ENCODE measurements at places on chromosomes 5 and 9. TPM values are rescaled to one million over a fixed set of nuclear protein-coding genes. Genes with fewer than 3 reads are reported as not detected.

SKP2 gene
- 39.7 TPM for polyA plus RNA-seq

PFN3 gene
- polyA plus RNA-seq, result not detected

SPATA6L gene
- polyA plus RNA-seq, result 4.8 TPM

WDR38 gene
- polyA plus RNA-seq, result 0.85 TPM

CCDC180 gene
- polyA plus RNA-seq, result 27.0 TPM

SLC36A3 gene
- polyA plus RNA-seq, result not detected

OBP2B gene
- polyA plus RNA-seq, result not detected

CCNJL gene
- polyA plus RNA-seq, result 9.6 TPM

ALDH1A1 gene
- 18.9 TPM for polyA plus RNA-seq

SLC6A19 gene
- polyA plus RNA-seq, result 0.13 TPM

TLX3 gene
- not detected for polyA plus RNA-seq

FBLL1 gene
- polyA plus RNA-seq, result 0.29 TPM

PRRX2 gene
- polyA plus RNA-seq, result 0.63 TPM

GCNT1 gene
- 6.7 TPM for polyA plus RNA-seq

NUTM2G gene
- 0.92 TPM for polyA plus RNA-seq

LHX6 gene
- 18.2 TPM for polyA plus RNA-seq

C5orf34 gene
- polyA plus RNA-seq, result 11.9 TPM

PCDHB10 gene
- 5.0 TPM for polyA plus RNA-seq

NOXA1 gene
- polyA plus RNA-seq, result 3.9 TPM

PCDHB13 gene
- 3.9 TPM for polyA plus RNA-seq

FOXD4L3 gene
- polyA plus RNA-seq, result not detected

GRM6 gene
- polyA plus RNA-seq, result 1.8 TPM

SPINK7 gene
- 0.35 TPM for polyA plus RNA-seq

Measured in right lung (tissue), 10 donors.